Cerebellar nuclear complex (tissue), 1 donor: ENCODE measurements at places on chromosomes 5 and 9.

GRCh38 chr5:74290634-74291241 lies 349.8 kb downstream of the ENC1 start:
- DNase-seq: no peak

DNA sequence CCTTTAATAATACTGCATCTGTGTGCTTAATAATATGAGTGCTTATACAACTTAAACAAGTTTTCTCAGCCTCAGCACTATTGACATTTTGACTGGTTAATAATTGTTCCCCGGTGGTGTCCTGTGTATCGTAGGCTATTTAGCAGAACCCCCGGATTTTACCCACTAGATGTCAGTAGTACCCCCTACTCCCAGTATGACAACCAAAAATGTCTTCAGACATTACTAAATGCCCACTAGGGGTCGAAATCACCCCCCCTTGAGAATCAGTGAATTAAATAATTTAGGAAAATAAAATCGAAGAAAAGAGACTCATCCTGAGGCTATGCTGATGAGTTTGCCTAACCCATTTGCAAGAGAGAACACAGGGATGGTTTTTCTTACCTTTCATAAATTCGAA lies 166.3 kb downstream of the ATP10B start:
- DNase-seq: no peak

DNA sequence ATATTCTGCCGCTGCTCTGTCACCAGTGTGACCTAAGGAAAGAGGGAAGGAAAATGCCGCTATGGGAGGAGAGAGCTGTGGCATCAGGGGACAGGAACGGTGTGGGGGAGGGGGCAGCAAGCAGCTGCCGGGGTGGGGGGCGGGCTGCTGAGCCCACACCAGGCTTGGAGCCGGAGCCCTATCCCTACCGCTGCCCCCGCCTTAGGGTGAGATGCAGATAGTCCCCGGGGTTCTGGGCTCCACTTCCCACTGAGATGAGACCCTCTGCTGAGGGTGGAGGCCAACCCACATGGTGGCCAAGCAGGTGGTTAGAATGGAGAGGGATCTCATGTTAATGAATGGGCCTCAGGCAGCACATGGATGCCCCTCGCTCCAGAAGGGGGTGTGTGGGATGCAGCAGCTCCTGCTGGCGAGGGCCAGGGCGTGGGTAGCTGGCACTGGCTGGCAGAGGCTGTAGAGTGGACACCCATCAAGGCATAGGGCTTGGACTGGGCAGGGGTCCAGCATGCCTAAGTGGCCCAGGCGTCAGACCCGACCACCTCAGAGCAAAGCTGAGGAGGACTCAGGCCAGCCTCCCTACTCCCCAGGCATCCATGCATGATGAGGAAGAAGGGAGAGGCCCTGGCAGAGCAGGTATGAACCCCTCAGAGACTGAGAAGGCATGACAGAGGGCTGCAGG lies 131.5 kb downstream of the ZNF354C start:
- DNase-seq: no peak

- DNase-seq: no peak
Measured at GRCh38 chr9:34515959-34516358, 6.8 kb downstream of the ENHO start.

DNA sequence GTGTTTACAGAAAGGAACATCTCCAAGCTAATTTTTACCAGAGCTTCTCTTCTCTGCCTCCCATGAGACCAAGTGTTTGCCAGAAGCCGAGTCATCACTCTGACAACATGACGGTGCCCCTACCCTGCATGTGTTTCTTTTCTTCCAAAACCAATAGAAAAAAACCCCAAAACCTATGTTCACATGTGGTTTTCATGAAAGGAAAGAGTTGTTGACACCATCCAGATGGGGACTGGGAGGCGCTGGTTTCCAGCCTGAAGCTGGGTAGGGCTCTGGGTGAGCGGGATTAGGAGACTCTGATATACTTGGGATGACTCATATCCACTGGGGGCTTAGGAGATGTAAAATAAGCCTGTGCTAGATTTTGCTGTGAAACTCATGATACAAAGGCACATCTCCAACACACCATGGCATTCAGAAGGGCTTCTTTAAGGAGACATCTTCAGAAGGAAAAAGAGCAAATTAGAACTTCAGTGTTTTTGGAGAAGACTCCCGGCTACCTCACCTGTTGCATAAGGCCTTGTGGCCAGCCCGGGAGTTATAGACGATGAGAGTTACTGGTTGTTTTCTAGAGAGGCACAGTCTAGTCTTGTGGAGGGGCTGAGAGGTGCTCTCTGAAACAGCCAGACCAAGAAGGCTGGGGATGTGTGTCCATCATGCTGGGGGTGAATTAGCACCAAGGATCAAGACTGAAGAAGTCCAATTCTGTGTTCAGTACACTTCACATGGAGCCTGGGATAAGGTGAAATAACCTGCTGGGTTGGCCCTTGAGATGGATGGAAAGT lies 108.9 kb upstream of the LHFPL2 start:
- no peak for DNase-seq

GRCh38 chr9:69471433-69471832 lies 146.4 kb downstream of the ENTREP1 start:
- DNase-seq: no peak

DNA sequence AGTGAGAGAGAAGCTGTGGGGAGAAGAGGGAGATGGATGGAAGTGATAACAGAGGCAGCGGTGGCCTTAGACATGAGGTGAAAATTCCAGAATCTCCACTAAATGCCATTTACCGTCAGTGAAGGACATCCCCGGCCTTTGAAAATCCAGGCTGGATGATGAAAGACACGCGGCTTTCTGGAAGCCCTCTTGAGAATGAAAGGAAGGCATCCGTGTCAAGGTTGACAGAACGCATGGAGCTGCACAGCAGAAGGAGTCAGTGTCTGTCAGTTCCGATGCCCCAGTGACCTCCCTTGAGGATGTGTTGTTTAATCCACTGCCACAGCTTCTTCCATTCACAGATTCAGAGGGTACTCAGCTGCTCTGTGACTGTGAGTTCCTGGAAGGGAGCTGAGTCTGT lies 114.9 kb downstream of the ICE1 start:
- DNase-seq: no peak

DNA sequence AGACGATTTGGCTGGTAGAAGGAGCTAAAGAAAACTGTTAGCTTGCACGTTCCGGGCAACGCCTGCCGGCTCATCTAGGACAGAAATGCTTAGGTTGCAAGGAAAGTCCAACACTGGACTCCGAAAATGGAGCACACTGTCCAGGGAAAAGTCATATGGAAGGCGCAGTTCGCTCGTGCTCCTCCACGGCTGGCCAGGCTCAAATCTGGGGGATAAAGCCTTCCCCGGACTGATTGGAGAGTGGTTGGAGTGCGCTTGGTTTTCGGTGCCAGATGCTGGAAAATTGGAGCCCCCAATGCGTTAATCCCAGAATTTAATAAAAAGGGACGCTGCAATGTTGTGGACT lies 955 bp downstream of the CDH6 start:
- no peak for DNase-seq

DNA sequence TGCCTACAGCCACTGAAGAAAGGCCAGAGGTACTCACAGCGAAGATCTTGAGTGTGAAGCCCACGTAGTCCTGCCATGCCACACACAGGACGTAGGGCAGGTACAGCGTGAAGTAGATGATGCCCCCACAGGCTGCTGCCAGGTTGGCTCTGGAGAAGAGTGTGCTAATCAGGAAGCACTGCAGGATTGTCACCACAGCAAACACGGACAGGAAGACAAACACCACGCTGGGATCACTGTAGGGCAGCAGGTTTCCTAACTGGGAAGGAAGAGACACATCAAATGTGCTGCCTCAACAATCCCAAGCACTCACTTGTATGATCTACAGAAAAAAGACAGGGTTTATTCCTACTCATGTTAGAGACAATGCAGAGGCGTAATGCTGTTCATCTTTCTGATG lies 63.0 kb downstream of the NIPSNAP3B start:
- DNase-seq: no peak

DNA sequence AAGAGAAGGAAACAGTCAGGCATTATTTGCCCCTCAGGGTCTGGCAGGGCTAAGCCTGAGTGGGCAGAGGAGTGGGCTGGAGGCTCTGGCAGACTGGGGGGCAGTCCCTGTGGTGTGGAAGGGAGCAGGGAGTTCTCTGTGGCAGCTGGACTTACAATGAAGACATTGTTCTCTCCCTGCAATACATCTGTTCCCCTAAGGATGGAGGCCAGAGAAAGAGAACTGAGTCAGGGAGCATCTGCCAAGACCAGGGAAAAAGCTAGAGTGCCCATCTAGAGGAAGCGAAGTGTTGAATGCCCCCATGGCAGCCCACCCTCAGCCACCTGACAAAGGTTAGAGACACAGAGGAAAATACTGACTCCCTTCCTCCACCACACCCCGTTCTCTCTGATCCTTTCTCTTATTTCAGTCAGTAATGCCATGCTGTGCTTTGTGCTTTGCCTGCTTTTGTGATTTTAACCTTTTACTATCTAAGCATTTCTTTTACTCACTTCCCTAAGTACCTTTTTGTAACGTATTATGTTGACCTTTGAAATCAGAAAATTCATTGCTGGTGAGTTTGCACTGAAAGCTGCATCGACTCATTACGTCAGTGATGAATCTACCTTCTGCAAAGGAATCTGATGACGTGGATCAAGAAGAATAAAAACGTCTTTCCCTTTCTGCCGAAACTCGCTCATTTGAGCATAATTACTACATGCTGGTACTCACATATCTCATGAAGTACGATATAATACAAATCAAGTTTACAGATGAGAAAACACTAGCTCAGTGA lies 76.0 kb downstream of the ACTL7B start:
- DNase-seq: no peak

GRCh38 chr5:173538018-173538417 lies 78.4 kb downstream of the BOD1 start:
- DNase-seq: no peak

GRCh38 chr5:92003806-92004205 lies 620.7 kb upstream of the ARRDC3 start:
- no peak for DNase-seq
